ENCODE measurements at places on chromosomes 3 and 15.

GRCh38 chr15:53437366-53437765 is 322.1 kb downstream of the WDR72 start:
- no peak for DNase-seq

DNA sequence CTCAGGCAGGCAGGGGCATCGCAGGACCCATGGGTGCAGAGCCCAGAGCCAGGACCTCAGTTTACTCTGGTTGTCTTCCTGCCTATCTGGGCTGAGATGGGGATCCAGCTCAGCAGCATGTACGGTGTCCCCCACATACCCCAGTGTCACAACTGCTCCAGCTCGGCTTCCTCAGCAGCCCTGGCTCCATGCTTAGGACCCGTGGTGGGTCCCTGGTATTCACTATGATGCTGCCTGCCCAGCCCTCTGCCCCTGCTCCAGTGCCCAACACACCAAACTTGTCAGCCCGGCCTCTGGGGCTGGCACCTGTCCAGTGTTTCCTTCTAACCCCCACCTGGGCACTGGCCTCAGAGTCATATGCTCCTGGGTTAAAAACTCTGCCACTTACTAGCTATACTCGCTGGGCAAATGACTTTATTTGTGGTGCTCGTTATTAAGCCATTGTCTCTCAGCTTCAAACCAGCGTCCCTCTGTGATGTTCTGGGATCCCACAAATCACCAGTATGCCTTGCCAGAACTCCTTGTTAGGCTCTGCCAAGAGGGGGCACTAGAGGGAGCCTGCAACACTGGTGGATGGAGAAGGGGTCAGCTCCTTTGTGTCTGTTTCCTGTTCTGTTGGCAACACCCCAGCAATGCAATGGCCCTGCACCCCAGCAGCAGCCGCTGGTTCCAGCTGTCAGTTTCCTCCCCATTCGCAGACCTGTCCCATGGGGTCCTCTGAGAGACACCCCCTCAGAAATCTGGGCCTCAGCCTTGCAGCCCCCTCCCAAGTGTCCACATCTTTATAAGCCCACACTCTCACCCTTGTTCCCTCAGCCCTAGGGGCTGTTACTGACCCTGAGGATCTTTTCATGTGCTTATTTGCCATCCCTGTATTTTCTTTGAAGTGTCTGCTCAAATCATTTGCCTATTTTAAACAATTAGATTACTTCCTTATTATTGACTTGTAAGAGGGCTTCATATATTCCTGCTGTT is 24.1 kb upstream of the MRPS22 start:
- no peak for DNase-seq

GRCh38 chr15:83776986-83777385 is 123.1 kb downstream of the ADAMTSL3 start:
- no peak for DNase-seq

DNA sequence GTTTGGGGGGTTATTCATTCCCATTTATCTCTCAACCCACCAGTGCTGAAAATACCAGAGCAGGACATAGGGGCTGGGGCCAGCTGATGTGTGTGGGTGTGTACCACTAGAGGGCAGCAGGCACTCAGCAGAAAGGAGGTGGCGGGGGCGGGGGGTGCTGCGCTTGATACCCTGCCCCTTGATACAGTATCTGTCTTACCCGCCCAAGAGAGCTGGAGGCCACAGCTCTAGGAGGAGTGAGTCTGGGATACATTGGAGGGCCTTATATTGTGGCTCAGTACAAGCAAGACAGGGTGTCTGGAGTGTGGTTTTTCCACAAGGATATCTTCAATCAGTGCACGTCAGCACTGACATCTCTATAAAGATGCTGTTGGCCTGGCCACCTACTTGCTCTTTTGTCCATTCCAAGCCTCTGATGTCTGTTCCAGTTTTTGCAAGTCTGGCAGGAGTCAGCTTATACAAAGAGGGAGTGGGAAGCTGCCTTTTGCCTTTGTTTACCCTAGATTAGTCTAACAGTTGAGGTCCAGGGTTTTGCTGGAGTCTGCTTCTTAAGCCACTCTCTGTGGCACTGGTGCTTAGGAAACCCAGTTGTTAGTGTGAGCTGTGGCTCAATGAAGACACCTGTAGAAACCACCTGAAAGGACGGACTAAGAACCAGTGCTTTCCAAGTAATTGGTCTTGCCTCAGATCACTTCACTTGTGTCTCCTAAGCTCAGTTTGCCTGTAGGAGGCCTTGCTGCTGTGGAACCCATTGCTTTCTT is 1.5 kb upstream of the RBM15B start:
- DNase-seq, result peak; percentile 33

DNA sequence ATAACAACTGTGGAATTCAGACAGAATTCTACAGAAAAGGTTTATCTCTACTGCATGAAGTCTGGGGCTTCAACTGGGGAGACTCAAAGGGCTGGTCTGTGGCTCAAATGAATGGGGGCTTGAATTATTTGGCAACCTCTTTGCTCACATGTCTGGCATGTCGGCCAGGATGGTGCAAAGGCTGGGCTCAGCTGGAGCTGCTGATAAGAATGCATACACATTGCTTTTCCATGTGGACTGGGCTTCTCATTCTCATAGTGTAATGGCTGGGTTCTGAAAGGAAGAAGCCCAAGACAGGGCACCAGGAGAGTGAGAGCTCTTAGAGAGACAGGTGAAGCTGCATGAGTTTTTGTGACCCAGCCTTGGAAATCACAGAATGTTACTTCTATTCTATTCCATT is 194.3 kb upstream of the SGO1 start:
- no peak for DNase-seq

GRCh38 chr15:84940399-84940798 is 41.3 kb upstream of the PDE8A start:
- no peak for DNase-seq

GRCh38 chr15:101206176-101206591 is 45.7 kb downstream of the CHSY1 start:
- DNase-seq, result peak; percentile 29

- DNase-seq, result no peak
Measured at GRCh38 chr15:88378188-88378637, 89.0 kb downstream of the MRPL46 start.

DNA sequence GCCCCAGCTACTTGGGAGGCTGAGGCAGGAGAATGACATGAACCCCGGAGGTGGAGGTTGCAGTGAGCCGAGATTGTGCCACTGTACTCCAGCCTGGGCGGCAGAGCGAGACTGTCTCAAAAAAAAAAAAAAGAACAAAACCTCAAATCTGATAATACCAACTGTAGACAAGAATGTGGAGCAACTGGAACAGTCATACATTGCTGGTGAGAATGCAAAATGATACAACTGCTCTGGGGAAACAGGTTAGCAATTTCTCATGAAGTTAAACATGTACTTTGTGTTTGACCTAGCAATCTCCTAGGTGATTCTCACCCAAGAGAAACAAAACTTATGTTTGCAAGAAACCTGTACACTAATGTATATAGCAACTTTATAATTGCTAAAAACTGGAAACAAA is 4.4 kb upstream of the VHL start:
- DNase-seq, result no peak
